ENCODE measurements at places on chromosomes 3 and 15. TPM values are rescaled to one million over a fixed set of nuclear protein-coding genes. Genes with fewer than 3 reads are reported as not detected.

DNA sequence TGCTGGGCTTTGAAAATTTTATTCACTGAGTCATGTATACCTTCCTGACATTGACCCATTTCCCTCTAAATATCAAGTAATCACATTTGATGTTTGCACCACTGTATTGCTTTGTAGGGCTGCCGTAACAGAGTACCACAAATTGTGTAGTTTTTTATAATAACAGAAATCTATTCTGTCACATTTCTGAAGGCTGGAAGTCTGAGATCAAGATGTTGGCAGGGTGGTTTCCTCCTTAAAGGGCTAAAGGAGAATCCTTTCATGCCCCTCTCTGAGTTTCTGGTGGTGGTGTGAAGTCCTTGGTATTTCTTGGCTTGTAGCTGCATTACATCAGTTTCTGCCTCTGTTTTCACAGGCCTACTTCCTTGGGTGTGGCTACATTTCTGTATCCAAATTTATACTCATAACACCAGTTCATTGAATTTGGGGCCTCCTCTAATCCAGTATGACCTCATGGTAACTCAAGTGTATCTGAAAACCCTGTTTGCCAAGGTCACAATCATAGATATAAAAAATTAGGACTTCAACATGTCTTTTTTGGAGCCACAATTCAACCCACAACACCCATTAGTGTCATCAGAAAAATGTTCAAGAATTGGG is 29.1 kb upstream of the ST6GAL1 start:
- DNase-seq, result no peak
- H3K27ac ChIP-seq, result peak overlapping the region; percentile 80

The TM6SF1 gene
- 3.9 TPM for total RNA-seq

The PARP9 gene
- total RNA-seq, result 50.8 TPM

DNA sequence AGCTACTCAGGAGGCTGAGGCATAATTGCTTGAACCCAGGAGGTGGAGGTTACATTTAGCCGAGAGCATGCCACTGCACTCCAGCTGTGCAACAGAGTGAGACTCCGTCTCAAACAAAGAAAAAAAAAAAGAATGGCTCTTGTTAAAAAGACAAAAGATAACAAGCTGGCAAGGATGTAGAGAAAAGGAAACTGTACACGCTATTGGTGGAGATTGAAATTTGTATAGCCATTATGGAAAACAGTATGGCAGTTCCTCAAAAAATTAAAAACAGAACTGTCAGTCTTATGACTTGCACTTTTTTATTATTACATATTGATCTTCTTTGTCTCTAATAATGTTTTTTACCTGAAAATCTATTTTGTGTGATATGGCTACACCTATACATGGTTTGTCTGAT is 41.9 kb downstream of the MEX3B start:
- no peaks in the 10 kb centered on the region for H3K27me3 ChIP-seq
- H3K27ac ChIP-seq, result no peak overlapping the region
- no peak overlapping the region for H3K4me3 ChIP-seq
- DNase-seq, result no peak
- no peaks in the 10 kb centered on the region for H3K36me3 ChIP-seq

DNA sequence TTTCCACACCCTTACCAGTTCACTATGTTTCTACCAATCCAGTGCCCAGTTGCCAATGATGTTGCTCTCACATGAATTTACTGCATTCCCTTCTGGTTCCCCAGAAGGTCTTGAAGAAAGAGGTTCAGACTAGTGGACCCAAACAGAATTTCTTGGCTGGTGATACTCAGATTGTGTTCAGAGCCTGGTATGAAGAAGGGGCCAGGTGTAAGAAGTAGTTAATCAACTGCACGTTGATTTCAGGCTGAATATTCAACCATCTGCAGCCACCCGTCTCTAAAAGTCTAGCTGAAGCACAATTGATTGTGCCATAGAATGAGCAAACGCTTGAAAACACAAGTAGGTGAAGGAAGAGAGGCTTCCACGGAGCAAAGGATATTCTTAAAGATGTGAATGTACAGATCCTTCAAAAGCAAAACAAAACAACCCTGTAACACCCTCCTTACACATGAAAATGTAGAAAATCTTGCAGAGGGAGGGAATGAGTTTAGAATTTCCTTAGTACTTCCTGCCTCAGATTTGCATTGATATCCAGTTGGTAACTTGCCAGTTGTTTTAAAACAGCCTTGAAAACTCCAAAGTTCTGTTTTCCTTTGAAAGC is 4.7 kb downstream of the RBMS3 start:
- H3K36me3 ChIP-seq, result no peaks in the 10 kb centered on the region
- H3K27ac ChIP-seq, result no peak overlapping the region
- H3K4me1 ChIP-seq, result peaks cover 16% of the 10 kb centered on the region
- H3K27me3 ChIP-seq, result peaks cover 15% of the 10 kb centered on the region

DNA sequence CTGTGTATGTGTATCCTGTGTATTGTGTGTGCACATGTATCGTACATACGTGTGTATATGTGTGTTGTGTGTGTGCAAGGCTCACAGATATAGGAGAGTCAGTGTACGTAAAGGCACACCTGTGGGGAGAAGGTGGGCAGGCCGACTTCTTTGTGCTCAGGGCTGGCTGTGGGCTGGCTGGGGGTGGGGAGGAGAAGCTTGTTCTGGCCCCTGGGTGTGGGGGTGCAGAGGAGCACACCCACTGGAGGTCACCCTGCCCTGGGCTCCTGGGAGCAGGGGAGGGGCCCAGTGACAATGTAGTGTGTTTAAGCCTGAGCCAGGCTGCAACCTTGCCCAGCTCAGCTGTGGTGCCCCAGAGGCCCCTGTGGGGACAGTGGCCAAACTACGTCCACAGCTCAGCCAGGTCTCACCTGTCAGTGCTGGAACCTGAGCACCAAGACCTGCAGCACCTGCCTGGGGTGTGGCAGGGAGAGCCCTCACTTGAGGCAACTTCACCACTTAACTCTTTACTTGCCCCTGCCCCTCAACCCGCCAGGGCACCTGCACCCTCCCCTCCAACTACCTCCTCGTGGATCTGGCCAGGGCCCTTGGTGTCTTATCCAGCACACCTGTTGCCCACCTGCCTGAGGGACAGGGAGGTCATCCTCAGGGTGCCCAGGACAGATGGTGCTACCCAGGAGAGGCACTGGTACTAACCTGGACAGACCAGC is 2.6 kb upstream of the HHATL start:
- peaks cover 13% of the 10 kb centered on the region for H3K27me3 ChIP-seq
- no peak overlapping the region for H3K4me3 ChIP-seq
- H3K4me1 ChIP-seq, result no peaks in the 10 kb centered on the region
- no peak overlapping the region for H3K27ac ChIP-seq

GRCh38 chr3:156769721-156770654 is 56.2 kb upstream of the LEKR1 start:
- no peaks in the 10 kb centered on the region for H3K36me3 ChIP-seq
- no peak overlapping the region for H3K4me3 ChIP-seq
- H3K27me3 ChIP-seq, result no peaks in the 10 kb centered on the region

The CDHR4 gene
- not detected for total RNA-seq

DNA sequence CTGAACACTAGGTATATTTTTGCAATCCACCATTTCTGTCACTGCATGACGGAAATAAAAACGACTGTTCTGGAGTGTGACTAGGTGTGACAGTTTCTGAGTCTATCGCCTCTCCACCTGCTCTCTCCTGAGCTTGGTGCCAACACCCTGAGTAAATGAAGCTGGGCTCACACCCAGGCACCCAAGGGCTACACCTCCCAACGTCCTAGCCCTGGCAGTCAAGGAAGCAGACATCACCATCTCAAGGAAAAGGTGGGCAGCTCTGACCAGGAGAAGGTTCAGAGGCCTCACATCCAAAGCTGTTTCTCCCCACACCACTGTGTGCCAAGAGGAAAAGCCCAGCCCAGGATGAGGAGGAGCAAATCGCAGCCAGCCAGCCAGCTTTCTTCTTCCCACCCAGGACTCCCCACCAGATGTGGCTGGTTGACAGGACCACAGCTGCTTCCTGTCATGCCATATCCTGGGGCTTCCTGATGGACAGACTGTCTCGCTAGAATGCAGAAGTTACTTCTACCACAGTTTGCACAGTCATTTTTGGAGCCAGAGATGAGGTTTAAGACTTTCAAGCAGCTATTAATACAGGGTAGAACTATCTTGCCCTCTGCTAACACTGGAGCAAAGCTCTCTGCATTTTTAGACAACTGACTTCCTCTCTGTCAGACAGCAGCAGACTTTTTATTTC is 3.3 kb downstream of the SCAMP2 start:
- peaks cover 50% of the 10 kb centered on the region for H3K36me3 ChIP-seq
- H3K27ac ChIP-seq, result peak overlapping the region; percentile 92
- peaks cover 82% of the 10 kb centered on the region for H3K4me1 ChIP-seq
- DNase-seq, result no peak
- no peaks in the 10 kb centered on the region for H3K27me3 ChIP-seq
- peak overlapping the region; percentile 82 for H3K4me3 ChIP-seq

DNA sequence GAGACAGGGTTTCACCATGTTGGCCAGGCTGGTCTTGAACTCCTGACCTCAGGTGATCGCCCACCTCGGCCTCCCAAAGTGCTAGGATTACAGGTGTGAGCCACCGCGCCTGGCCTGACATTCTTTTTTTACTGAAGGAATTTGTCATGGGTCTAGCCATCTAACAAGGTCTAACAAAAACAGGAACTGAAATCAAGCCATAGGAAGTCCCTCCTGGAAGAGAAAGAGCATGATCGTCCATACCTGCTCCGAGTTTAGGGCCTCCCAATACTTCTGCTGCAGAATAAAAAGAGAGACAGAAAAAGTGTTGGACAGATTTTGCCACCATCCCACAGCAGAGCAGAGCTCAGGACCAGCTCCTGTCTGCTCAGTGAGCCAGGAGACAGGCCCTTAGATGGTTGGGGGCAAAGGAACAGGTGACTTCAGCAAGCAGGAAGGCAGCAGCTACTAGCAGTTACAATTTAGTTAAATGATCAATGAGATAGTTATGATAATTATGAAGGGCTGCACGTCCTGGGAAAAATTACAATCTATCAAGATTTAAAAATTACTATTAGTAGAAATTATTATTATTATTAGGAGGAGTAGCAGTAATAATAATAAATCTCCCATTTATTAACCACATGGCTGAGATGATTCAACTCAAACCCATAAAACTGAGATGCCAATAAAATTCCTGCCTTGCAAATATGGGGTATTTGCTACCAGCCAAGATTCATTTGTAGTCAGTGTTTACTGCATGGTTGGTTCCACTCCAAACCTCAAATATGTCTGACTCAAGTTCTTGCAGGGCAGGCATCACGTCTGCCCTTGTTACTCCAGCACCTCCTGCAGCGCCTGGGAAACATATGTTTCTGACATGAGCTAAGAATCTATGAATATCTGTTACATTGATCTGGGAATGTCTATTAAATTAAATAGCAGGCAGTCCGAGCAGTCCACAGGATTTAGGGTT is 40.1 kb downstream of the TMEM44 start:
- peaks cover 19% of the 10 kb centered on the region for H3K4me1 ChIP-seq
- no peak overlapping the region for H3K4me3 ChIP-seq
- no peak for DNase-seq

DNA sequence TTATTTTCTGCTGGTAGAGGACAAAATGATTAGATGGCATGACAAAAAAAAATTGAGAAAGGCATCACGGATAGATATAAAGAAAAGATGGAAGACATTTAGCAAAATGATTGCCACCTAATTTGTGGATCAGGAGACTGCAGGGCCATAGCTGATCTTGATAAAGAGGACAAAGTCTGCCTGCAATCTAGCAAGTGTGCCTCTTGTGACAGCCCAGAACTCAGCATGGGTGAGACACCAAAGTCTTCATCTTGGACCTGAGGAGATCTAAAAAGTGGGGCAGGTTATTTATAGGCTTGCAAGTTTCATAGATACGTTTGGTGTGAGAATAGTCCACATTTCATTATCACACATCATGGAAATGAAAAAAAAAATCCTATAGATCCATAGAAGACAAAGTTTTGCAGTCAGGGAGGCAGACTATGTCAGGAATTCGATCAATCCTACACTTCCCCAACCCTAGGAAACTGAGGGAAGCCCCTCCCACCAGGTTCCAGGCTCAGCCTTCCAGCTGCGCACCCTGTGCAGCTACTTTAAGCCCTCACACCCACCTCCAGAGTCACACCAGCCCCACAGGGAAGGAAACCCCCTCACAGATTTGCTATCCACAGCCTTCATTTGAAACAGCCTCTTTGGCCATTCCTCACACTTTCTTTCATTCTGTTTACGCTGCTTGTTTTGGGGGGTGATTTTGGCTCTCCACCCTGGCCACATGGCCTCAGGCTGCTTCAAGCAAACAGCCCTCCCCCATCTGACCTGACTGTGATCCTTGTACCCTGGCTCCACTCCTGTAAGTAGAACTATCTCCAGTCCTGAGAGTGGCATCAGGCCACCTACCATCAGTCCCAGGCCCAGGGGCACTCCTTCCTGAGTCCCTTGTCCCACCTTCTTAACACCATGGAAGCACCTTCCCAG is 28.1 kb upstream of the KLHL6 start:
- no peaks in the 10 kb centered on the region for H3K36me3 ChIP-seq
- no peak overlapping the region for H3K27ac ChIP-seq
- H3K4me1 ChIP-seq, result peaks cover 49% of the 10 kb centered on the region

The TLR9 gene
- total RNA-seq, result 10.4 TPM

The ADAMTS9 gene
- not detected for total RNA-seq

DNA sequence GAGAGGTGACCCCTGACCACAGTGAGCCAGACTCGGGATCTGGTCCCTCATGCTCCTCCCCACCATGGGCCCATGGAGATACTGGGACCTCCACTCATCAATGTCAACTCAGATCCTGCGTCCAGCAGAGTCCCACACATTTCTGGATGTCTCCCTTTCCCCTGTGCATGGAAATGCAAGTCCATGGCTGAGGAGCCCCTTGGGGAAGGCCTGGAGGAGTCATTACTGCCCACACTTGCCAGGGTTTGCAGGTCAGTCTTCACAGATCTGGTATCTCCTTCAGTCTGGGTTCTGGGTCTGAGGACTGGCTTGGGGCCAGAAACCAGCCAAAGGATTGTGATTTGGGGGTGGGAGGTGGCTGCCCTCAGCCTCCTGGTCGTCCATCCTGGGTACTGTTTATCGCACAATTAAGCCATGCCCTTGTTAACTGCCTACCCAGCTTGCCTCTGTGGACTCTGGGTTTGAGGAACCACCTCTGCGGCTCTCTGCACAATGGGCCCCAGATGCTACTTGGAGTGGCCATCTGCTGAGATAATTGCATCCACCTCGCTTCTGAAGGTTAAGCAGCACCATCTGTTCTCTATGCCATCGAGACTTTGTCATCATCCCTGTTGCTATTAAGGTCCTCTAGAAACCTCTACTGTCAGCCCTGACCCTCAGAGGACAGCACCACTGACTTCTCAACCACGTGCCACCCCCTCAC is 49.9 kb upstream of the KLF13 start:
- no peaks in the 10 kb centered on the region for H3K36me3 ChIP-seq
- no peaks in the 10 kb centered on the region for H3K27me3 ChIP-seq
- no peak overlapping the region for H3K27ac ChIP-seq

DNA sequence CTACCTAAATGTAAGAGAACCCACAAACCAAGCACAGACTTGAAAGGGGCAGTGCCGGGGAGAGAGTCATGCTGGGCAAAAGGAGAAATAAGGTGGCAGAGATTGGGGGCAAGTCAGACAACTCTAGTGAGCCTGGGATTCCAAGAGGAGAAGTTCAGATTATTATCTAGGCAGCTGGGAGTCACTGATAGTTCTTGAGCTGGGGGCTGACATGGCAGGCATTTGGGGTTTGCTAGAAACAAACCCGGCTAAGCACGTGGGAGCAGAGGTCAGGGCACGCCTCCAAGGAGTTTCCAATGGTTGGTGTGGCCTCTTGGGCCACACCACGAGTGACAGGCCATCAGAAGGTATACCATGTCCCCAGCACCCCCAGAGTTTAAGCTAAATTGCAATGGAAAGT is 27.6 kb downstream of the SLC6A6 start:
- DNase-seq, result no peak
- no peaks in the 10 kb centered on the region for H3K27me3 ChIP-seq
- H3K4me1 ChIP-seq, result peaks cover 100% of the 10 kb centered on the region
- H3K36me3 ChIP-seq, result peaks cover 6% of the 10 kb centered on the region
- H3K27ac ChIP-seq, result peak overlapping the region; percentile 94
- no peak overlapping the region for H3K4me3 ChIP-seq

GRCh38 chr15:69593981-69594966 is 141.7 kb downstream of the RPLP1 start:
- no peaks in the 10 kb centered on the region for H3K36me3 ChIP-seq
- no peak for DNase-seq
- peaks cover 44% of the 10 kb centered on the region for H3K27me3 ChIP-seq
- peaks cover 4% of the 10 kb centered on the region for H3K4me1 ChIP-seq
